ENCODE measurements at places on chromosomes 6 and 20. TPM values are rescaled to one million over a fixed set of nuclear protein-coding genes. Genes with fewer than 3 reads are reported as not detected.

Gene PPIL1
- 23.4 TPM for total RNA-seq

Gene PSORS1C2
- total RNA-seq: not detected

Gene DNAH8
- under 0.01 TPM for total RNA-seq

Gene EBF4
- 0.56 TPM for total RNA-seq

Gene TMC2
- not detected for total RNA-seq

Gene VIP
- not detected for total RNA-seq

Gene RBM24
- 5.6 TPM for total RNA-seq

Gene TEAD3
- total RNA-seq: 6.9 TPM

Gene DDX27
- total RNA-seq: 49.7 TPM

Gene TNF
- total RNA-seq: not detected

All from regular cardiac myocyte (primary cell).